Activated CD8-positive, alpha-beta memory T cell treated with anti-CD3 and anti-CD28 coated beads for 48 hours (primary cell): ENCODE measurements at places on chromosomes 16 and 17.

DNA sequence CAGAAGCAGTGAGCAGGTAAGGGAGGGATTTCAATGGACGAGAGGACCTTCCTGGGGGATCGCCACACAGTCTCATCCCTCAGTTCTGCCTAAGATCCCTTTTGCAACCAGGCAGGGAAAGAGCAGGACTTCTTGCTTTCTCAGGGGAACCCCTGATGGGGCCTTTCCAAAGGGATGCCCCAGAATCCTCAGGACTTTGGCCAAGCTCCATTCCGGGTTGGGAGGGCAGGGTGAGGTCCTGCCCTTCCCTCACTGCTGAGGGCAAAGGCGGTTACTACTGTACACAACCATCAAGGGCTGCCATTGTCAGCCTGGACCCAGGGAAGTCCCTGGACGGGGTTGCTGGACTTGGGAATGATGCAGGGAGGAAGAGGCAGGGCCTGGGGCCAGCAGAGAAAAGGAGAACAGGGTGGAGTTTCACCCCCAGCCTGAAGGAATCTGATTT lies 9.7 kb downstream of the PRR29 start:
- no peak for DNase-seq

DNA sequence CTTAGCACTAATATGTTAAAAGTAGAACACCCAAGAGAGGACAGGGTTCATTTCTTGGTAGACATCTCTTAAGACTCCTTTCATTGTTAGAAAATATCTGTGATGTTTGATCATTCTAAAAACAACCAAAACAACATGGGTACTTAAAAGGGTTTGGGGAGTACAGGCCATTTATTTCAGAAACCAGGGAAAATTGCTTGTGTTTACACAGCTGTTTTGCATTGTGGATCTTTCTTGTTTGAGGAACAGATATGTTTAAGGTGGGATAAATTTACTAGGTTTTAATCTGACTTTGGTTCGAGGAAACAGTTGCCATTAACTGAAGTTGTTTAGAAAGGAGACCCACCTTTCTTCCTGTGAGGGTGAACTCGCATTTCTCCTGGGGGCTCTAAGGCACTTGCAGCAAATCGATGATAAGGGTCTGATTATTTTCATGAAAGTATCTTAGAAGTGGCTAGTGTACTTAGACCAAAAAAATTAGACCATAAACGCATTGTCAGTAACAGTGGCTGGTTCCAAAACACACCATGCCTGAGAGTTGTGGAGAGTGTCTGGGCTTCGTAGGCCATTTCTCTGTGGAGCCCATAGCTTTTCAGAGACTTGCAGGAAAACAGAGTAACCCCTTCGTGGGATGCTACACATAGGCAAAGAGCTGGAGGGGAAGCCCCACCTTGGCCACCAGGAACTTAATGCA lies 17.6 kb downstream of the CLUAP1 start:
- no peak for DNase-seq

GRCh38 chr16:30656974-30657865 lies 1.0 kb upstream of the FBRS start:
- DNase-seq = peak; percentile 16

DNA sequence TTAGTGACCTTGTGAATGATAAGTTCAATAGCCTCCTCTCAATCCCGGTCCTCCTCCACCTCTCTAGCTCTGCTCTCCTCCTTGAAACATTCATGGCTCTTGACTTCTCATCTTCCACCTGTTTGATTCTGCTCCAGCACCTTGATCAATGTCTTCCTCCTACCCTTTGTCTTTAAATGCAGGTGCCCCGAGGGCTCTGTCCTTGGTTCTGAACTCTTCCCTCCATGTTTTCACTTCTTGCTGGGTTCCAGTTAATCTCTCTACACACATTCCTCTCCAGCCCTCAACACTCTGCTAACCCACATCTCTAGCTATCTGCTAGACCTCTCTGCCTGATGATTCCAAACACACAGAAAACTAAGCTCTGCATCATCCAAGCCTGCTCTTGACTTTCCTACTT lies 13.4 kb downstream of the CD300E start:
- no peak for DNase-seq

GRCh38 chr16:21946889-21947635 lies 6.1 kb upstream of the UQCRC2 start:
- DNase-seq = no peak

GRCh38 chr17:8220783-8221662 lies 10.6 kb upstream of the AURKB start:
- DNase-seq = peak; percentile 83

- DNase-seq = no peak
Observed at GRCh38 chr16:11025120-11025531, 80.8 kb downstream of the CLEC16A start.

DNA sequence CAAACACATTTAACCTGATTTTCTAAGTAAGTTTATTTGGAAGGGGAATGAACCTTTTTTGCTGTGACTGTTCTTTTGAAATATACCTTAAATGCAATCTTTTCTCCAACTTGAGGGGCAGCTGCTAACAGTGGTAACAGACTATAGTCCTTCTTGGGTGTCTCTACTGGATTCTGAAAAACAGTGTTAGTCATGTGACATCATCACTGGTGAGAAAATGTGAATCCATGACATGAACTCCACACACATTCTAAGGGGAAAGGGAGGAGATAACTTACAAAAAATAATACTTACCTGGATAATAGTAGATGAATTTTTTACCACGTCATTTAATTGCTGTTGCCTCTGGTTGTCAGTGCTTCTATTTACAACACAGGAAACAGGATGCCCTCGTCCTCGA lies 11.3 kb downstream of the COIL start:
- DNase-seq = no peak

DNA sequence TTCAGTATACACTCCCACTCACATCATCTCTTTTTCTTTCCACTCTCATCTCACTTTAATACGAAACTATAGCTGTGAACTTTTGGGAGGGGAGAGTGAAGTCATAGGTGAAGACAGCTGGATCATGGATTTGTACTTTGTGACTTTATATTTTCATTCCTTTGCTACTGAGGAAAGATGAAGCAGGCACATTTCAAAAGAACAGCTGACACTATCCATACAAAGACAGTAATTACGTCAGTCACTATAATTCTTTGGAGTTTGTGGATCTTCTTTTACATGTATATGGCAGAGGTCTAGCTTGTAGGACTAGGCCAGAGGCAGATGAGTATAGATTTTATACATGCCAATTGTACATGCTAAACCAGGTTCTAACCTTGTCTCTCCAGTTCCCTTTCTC lies 346.3 kb downstream of the BCAS3 start:
- DNase-seq = no peak

DNA sequence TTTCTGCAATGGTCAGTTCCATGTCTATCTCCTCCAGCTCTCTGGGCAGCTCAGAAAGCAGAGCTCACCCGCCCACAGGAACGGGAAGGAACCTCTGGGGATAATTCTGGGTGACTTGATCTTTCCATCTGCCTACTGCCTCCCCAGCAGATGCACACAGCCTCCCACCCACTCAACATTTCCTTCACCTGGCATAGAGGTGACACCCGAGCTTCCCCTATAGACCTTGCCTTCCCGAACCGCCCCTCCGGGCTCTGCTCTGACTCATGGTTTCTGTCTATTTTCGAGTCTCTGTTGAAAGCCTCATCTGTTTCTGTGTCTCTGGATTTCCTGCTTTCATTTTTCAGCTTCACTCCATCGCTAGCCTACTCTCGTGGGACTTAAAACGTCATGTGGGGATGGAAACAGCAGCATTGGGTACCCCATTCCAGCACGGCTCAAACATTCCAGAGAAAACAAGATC lies 11.4 kb downstream of the GGA3 start:
- DNase-seq = peak; percentile 61

GRCh38 chr17:7139400-7139799 lies 24.8 kb upstream of the ASGR2 start:
- DNase-seq = no peak

DNA sequence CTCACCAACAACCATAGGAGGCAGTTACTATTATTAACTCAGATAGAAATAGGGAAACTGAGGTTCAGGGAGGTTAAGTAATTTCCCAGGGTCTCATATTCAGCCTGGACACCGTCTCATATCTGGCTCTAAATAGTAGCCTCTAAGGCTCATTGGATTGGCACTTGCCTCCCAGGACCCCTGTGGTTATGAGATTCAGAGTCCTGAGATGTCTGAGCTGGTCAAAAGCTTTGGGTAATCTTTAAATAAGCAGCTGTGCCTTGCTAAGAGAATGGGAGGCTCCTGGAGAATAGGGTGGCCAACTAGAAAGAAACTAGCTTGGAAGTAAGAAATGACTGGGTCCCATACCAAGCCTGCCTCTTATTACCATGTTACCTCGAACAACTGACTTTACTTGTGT lies 50.3 kb upstream of the CRHR1 start:
- DNase-seq = no peak

GRCh38 chr17:15087946-15088345 lies 177.2 kb downstream of the PMP22 start:
- DNase-seq = no peak
